ENCODE measurements at places on chromosomes 2 and 18.

DNA sequence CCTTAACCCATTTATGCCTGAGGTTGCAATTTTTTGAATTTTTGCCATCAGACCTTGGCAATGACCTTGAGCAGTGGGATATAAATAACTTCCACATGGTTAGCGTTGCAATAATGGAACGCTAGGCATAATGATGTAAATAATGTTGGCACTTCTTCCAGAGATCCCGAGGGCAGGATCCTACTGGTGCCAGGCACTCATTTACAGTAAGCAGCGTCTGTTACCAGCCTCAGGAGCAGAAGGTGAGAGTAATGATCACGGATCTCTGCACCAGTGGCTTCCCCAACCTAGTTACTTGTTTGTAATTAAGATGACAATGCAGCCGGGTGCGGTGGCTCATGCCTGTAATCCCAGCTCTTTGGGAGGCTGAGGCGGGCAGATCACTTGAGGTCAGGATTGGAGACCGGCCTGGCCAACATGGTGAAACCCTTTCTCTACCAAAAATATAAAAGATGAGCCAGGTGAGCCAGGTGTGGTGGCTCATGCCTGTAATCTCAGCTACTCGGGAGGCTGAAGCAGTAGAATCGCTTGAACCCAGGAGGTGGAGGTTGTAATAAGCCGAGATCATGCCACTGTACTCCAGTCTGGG lies 41.9 kb downstream of the CPO start:
- DNase-seq: no peak

- DNase-seq: no peak
Observed at GRCh38 chr2:151482171-151482725, 72.5 kb downstream of the RIF1 start.

DNA sequence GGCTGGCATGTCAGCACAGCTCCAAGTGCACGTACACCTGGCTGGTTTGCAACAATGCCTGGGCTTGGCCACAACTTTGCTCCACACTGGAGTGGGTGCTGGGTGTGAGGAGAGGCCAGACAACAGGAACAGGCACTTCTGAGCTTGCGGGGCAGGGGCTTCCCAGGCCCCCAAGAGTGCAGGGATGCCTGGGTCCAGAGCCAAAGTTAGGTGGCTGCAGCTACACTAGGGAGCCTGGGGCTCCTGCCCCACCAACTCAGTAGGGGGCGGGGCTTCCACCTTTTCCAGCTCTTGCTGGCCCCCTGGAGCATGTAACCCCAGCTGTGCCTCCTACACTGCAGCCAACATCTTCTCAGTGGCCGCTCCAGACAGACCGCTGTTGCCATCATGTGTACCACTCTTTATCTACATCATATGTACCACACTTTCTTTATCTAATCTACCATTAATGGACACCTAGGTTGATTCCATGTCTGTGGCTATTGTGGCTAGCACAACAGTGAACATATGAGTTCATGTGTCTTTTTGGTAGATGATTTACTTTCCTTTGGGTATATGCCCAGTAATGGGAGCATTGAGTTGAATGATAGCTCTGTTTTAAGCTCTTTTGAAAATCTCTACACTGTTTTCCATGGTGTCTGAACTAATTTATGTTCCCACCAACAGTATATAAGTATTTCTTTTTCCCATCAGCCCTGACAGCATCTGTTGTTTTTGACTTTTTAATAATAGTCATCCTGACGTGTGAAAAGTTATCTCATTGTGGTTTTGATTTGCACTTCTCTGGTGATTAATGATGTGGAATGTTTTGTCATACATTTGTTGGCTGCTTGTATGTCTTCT lies 87.9 kb downstream of the ZNF804A start:
- DNase-seq: no peak

- DNase-seq: no peak
Observed at GRCh38 chr2:230914886-230915285, 10.2 kb downstream of the GPR55 start.

DNA sequence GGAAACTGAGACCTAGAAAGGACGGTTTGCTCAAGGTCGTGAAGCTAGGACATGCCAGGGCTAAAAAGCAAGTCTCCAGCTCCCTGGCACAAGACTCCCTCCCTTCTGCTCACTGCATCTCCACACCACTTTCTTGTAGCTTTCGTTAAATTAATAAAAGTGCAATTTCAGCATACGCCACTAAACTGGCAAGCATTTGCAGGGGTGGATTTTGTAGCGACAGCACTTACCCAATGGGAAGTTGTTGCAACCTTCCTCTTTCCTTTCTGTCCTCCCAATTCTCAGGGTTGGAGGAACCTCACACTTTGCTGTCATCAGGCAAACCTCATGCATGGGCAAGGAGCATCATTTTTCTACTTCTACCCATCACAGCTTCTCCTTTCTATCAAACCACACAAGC lies 7.4 kb upstream of the RHOB start:
- DNase-seq: no peak

GRCh38 chr18:61713502-61713901 lies 179.3 kb downstream of the RNF152 start:
- no peak for DNase-seq

All from substantia nigra (tissue), 51 donors.